Iris pigment epithelial cell (primary cell): ENCODE measurements at places on chromosomes 6 and 20.
A peak's percentile ranks its signal among the peaks of the same experiment; 100 is the strongest.

- DNase-seq, result peak; percentile 90
Measured at GRCh38 chr6:118934461-118935330, at the start of gene MCM9. Gene MCM9, minus strand, starts transcription at chr6:118935159. Its CDS starts 3,436 bp downstream, at chr6:118931723.

DNA sequence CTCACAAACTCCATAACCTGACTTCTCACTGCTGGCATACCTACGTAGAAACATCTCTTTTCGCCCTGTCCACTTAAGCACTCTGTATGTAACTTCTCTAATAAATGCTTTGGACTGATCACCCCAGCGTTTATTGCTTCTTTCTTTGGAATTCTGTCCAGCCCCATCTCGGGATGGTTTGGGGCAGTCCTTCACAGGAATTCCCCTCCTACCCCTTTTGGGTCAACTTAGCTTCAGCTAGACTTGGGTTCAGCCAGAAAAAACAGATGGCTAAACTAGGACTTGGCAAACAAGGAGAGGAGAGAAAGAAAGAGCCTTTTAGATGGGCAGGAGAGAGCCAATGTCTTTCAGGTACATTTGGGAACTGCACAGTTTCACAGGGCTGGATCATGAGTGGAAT, 3.9 kb upstream of the LTV1 start:
- DNase-seq, result no peak

- DNase-seq, result no peak
Measured at GRCh38 chr20:39812116-39812515, 850.0 kb downstream of the DHX35 start.

- peak; percentile 90 for DNase-seq
Measured at GRCh38 chr20:8527998-8528723, 396.1 kb downstream of the PLCB1 start.

GRCh38 chr6:39688494-39688893, 36.7 kb downstream of the KIF6 start:
- DNase-seq, result peak; percentile 89

DNA sequence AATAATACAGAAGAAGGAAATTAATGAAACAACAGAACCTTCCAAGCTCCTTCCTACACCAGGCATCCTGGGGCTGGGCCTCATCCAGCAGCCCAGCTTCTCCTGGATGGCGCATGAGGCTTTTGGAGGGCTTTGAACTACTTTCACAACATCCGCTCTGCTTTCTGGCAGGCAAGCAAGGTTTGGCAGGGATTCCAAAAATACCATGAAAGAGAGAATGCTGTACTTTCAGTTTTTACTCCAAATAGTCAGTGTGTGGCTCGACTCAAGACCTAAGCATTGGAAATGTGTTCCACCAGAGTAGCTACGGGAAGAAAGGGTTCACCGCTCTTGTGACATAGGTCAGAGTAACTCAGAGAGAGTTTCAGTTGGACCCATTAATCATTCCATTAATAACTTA, 125.4 kb downstream of the OPRM1 start:
- peak; percentile 85 for DNase-seq

DNA sequence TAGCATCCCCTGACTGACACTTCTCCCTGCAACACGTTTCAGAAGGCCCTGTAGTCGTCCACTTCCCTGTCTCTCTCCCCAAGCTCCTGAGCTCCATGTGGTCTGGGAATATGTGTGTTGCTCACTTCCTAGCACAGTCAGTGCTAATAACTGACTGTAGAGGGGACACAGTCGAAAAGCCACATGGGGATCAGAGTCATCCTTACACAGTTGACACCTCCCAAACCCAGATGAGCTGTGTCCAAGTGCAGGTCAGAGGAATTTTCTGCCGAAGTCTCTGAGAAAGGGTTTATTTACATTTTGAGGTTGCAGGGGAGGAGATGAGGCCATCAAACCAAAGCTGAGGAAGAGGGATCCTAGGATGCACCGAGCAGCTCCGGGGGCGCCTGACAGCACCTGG, 3.5 kb upstream of the ADAM33 start:
- no peak for DNase-seq
